ENCODE measurements at places on chromosomes 13 and 19.

DNA sequence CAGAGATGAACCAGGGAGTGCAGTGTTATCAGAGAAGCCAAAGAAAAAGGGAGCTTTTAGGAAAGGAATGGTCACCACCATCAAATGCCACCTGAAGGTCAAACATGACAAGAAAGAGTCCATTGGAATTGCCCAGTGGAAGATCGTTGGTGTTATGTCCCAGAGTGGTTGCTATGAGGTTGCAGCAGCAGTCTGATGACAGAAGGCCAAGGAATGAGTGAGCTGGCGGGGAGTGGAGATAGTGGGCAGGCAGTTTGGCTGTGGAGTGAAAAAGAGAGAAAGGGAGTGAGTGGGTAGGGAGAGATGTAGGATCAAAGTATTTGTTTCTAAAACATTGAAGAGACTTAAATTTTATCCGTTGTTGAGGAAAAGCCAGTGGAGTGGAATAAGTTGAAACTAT, 117.4 kb upstream of the WASF3 start:
- no peak for DNase-seq

- no peak for DNase-seq
Measured at GRCh38 chr19:4930664-4931063, 21.4 kb downstream of the UHRF1 start.

DNA sequence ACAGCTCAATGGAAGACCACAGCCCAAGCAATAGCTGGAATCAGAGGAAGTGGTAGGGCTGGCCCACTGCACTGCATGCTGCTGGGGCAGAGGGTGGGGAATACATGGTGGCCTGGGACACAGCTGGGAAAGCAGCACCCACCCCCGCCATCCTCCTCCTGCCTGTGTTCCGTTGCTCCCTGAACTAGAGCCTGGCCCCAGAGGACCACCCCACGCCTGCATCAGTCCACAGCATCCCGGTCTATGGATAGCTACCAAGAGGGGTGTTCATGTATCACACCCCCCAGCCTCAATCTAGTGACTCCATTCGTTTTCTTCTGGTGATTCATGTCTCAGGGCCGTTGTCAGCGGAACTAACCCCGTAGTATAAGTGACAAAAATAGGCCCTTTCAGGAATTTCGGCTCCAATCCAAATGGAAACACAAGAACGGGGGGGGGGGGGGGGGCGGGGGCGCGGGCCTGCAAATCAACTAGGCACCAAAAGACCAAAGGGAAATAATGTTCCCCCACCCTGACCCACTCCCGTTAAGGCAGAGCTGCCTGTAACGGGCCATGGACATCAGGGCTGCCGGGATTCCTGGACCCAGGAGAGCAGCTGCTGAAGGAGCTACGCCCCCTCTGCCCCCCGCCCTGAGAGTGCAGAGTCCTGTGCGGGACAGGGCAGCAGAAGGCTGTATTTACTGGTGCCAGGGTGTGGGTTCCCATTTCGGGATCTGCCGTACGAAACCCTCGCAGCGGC, 18.9 kb upstream of the EPHX3 start:
- DNase-seq = no peak

DNA sequence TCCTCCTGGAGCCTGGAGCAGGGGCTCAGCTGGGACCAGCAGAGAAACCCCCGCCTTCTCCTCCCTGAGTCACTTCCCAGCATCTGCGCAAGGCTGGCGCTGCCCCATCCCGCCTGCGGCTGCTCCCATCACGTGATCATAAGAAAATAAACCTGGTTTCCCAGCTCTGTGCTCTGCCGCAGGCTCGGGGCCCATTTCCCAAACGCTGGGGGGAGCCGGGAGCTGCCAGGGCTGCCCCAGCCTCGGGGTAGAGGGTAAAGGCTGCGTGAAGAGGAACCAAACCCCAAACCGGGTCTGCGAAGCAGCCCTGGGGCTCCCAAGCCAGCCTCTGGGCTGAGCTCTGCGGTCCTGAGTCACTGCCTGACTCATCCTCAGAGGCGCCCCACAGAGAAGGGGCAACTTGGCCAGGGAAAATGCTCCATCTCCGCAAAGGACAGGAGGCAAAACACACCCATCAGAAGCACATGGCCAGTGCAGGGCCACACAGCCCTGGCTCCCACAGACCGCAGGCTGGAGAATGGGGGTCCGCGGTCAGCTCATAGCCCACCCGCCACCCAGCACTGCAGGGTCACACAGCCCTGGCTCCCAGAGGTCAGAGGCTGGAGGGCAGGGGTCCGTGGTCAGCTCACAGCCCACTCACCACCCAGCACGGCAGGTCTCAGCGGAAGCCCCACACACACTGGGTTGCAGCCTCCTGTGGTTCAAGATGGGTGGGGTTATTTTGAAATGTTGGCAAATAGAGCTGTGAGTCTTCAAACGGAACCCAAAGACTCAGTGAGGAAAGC, 67.1 kb downstream of the RASA3 start:
- DNase-seq = peak; percentile 58

DNA sequence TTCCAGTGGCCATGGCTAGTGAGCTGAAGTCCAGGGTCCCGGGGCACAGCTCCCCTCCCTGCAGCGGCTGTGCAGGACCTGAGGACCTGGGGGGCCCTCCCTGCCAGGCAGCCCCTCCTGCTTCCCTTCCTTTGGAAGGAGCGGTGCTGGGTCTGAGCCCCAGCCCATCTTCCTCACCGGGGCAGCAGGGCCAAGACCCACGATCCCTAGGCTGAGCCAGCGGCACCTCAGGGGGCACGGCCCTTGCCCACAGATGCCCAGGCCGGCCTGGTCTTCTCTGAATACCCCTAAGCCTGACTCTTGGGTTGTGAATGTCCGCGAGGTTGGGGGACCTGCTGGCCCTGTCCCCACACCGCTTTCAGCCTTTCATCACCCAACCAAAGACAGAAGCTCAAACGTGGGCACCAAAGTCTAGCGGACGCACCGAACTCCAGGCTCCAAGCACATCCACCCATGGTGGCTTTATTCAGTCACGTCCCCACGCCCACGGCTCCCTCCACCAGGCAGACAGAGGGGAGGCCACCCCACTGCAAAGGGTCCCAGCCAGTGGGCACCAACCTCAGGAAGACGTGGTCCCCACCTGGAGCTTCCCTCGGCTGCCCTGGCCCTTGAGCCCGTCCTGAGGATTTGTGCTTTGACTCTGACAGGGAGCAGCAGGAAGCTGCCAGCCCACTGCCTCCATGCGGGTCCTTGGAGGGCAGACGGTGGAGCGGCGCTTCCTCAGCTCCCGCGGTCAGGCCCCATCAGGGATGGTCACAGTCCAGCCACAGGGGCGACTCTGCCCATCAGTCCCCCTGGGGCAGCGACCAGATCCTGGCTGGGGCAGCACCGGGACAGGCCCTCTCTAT, 8.3 kb upstream of the MEX3D start:
- DNase-seq = no peak

GRCh38 chr13:98413796-98414195, 163.1 kb downstream of the STK24 start:
- no peak for DNase-seq

- peak; percentile 94 for DNase-seq
Measured at GRCh38 chr19:55632463-55632834, 8.1 kb upstream of the ZNF784 start.

DNA sequence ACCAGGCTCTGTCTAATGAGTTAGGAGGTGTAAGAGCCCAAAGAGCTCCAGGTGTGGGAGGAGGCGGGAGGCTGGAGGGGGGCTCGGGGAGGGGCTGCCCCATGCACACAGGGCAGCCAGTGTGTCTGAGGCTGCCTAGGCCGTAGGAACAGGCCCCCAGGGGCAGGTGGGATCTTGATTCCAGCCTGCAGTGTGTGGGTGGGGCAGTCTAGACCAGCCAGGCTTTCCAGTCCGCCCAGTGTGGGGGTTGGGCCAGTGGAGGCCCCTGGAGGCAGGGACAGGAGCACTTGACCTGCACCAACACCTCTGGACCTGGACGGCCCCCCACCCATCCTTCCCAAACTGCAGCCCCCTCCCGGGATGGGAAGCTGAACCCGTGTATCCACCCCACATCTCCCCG, 5.4 kb upstream of the CAMSAP3 start:
- DNase-seq = no peak

DNA sequence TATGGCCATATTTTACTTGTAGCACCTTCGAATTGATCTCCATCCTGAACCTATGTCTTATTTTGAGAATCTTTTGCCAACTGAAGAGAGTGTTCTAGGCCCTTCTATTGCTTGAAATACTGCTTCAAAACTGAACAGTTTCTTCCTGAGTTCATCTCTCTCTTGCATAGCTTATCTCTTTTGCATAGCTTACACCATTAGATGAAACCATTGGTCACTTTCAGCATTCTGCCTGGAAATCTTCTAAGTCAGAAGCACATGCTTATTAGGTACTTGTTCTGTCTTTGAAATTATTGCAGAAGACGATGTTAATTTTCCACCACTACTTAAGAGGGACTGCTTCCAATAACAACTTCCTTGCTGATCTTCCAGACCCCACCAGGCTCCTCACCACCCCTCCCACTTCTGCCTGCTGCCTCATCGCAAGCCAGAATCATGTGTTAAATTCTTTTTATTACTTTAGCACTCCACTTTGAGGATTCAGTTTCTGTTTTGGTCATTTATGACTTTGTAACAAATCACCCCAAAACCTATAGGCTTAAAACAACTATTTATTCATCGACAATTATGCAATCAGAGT, 122.4 kb upstream of the MAB21L1 start:
- DNase-seq = no peak

DNA sequence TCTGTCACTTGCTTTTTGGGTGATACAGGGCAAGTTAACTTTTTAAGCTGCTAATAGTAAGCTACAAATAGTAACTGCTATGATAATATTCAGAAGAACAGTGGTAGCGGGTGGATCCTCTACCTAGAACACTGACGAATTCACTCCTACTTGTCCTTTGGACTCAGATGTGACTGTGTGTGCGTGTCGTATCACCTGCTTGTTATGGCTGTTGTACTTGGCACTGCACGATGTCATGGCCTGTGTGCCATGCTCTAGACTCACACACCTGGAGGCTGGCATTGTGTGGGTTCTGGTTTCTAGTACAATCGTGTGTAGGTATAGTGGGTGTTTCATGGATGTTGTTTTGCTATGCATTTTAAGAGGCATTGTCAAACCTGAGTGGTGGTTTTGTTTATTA, 130.8 kb downstream of the ATP8A2 start:
- no peak for DNase-seq

DNA sequence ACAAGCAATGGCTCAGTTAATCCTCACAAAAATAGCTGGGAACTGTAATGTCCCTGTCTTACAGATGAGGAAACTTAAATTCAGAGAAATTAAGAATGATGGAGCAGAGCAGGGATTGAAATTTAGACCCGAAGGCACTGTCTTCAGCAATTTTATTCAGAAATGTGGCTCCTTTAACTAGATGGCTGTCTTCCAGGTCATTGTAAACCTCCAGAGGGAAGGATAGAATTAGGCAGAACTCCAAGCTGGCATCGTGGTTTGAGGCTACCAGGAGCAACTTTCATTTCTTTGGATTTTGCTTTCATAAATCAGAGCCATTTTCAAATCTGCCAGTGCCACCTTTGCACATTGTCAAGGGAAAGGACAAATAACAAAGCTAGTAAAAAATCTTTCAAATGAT, 339.0 kb downstream of the DCT start:
- DNase-seq = no peak

DNA sequence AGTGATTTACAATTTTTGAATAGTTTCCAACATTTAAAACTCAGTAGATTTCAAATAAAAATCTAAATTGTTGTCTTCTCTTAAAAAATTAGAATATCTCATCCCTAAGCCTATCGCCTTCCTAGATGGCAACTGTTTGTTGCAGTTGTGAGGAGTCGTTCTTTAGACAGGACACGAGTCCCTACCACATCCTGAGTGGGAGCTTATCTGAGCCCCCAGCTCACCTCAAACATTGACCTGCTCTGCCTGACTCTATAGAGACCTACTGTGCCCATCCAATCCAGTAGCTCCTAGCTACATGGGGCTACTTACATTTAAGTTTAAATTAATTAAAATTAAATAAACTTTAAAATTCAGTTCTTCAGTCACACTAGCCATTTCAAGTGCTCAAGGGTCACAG, 434.7 kb downstream of the FOXO1 start:
- DNase-seq = no peak

- DNase-seq = no peak
Measured at GRCh38 chr13:50745542-50746115, 97.9 kb downstream of the DLEU7 start.

DNA sequence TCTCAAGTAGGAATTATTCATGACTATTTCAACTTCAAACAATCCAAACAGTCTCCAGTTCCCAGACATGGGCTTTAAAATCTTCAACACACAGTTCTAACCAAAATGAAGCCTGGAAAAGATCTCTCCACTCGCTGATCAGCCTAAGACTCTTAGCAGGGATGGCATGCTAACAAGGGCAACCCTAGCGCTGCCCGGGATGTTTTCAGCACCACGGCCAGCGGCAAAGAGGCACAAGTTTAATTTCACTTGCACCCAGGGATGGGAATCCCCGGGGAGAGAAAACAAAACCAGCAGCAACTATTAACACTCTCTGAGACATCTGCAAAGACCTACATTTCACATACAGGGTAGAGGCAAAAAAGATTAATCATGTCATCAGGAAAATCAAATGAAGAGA, 43.0 kb downstream of the CACNA1A start:
- DNase-seq = peak; percentile 61

- no peak for DNase-seq
Measured at GRCh38 chr19:48483301-48483700, 14.1 kb downstream of the CYTH2 start.

DNA sequence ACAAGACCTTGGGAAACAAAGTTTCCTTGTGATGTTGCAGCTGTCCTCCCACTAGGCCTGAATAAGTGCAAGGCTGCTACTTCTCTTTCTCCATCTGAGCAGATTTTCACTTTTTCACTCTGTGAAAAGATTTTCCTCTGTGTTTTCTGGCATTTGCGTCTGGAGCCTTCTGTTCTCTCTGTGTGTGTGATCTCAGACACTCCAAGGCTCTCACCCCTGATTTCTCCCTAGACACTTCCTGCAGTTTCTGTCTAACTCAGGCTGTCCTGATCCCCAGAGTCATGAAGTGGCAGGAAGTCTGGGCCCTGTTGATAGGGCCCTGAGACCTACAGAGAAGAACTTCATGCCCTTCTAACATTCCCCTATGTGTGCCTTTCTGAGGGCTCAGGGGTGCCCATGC, 37.2 kb downstream of the SIGLEC7 start:
- no peak for DNase-seq

GRCh38 chr19:2274931-2275535, 6.9 kb downstream of the PEAK3 start:
- DNase-seq = peak; percentile 66

DNA sequence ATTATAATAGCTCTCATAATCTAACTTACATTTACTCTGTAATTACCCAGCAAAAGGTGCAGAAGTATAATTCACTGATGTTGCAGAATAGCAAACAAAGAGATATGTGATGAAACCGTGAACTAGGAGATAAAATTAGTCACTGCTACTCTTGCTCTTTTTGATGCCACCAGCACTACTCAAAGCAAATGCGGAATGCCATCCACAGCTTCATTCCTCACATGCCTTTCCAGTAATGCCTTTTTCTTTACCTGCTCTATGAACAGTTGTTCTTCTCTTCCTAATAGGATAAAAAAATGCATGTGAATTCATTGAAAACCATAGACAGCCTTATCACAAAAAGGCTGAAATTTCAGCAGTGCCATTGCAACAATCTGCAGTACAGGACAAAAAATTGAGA, 1129.5 kb downstream of the DIAPH3 start:
- no peak for DNase-seq
